ENCODE measurements at places on chromosomes 2 and 18.

DNA sequence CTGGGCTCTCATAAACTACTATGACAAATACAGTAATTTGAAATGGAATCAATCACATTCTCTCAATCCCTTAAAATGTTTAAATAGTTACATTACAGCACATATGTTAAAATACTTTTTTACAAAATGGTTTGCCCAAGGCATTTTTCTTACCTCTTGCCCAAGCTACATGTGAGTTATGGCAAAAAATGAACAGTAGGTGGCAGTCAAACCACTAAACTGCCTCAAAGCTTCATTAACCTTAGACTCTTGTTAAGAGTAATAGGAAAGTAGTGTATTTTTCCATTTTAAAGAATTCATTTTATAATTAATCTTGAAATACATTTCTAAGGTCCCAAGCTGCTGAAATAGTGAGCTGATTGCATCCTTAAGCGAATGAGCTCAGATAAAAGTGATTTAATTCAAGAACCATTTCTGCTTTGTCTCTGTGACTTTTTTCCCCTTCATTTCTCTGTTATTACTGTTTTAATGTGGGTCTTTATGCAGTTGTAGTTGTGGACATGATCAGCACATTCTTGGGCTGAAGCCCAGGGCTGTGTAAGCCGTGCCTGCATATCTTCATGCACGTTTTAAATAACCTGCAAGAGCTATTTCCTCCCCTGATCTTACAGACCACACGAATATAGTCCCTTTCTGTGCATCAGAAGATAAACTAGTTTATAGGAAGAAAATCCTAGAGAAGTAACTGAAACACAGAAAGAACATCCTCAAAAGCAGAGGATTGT, 311.8 kb downstream of the LNPK start:
- DNase-seq: no peak

- no peak for DNase-seq
These were observed 8.9 kb downstream of the EMILIN2 start for GRCh38 chr18:2855560-2856350.

GRCh38 chr2:174908284-174908683, 96.9 kb downstream of the CHN1 start:
- DNase-seq: no peak

- DNase-seq: no peak
These were observed 261.4 kb upstream of the KCNJ3 start for GRCh38 chr2:154437104-154437503.

DNA sequence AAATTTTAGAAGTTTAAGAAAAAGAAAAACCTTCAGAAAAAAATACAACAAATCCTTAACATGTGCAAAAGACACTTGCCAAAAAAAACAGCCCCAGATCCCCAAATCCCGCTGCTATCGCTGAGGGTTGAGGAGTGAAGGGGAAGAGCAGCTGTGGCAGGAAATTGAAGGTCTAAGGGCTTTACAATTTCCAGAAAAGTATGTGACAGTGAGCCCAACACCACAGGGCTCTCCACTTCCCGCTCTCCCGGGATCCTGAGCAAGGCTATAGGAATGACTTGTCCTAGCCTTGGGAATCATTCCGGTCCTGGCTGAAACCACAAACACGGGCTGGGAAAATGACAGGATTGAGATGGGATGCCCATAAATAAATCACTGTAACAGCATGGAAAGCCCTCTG, 191.4 kb downstream of the TMEM163 start:
- no peak for DNase-seq

DNA sequence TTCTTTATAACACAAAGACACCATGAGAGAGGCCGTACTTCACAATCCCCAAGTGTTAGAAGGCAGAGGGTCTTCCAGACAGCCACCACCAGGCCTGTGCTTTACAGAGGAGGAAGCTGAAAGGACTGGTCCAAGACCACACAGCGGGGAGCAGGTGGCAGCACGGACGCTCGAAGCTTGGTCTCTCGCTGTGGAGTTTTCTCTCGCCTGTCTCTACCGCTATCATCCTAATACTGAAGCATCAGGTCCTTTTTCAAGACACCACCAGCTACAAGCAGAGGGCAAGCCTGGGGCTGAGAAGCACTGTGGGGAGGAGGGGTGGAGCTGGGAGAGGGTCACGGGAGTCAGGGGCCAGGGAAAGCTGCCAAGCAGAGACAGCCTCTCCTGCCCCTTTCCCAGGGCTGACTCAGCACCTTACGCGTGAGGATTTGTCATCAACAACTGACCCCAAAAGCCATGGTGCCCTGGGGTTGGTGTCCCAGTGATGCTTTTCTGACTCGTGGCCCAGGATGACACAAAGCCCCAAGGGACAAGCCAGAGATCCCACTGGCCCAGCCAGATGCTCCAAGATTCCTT, 31.9 kb upstream of the FOSL2 start:
- no peak for DNase-seq

- no peak for DNase-seq
These were observed 23.3 kb downstream of the LRRC30 start for GRCh38 chr18:7254163-7254562.

DNA sequence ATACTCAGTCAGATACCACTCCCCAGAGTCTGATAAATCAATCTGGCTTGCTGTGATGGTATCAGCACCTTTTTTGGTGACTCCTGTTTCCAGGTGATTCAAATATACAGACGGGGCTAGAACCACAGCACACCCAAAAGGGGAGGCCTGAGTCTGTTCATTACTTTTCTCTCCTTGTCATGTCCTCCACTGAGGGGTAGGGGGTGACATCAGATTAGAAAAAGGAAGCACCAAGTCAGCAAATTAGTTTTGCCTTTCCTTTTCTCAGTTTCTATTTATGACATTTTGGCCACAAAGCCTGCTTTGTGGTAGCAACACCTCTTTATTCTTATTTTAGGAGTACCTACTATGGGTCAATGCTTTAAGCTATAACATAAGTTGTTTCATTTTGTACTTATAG, 127.4 kb downstream of the CCDC102B start:
- DNase-seq: no peak

GRCh38 chr2:64623242-64623850, 30.4 kb downstream of the SERTAD2 start:
- DNase-seq: no peak

DNA sequence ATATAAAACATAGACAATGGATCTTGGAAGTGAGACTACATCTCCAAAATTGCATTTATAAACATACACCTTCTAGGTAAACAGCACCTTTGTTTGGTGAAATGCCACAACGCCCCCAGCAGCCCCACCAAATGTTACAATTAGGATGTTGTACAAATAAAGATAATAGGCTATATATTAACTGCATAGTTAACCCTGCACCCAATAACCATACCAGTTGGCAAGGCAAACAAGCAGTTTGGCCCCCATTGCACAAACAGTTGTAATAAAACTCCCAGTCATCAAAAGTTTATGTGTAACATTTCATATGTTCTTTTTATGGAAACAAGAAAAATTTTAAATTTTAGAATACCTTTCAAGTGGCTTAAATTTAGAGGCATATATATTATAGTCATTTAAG, 67.3 kb downstream of the PRPF40A start:
- no peak for DNase-seq

DNA sequence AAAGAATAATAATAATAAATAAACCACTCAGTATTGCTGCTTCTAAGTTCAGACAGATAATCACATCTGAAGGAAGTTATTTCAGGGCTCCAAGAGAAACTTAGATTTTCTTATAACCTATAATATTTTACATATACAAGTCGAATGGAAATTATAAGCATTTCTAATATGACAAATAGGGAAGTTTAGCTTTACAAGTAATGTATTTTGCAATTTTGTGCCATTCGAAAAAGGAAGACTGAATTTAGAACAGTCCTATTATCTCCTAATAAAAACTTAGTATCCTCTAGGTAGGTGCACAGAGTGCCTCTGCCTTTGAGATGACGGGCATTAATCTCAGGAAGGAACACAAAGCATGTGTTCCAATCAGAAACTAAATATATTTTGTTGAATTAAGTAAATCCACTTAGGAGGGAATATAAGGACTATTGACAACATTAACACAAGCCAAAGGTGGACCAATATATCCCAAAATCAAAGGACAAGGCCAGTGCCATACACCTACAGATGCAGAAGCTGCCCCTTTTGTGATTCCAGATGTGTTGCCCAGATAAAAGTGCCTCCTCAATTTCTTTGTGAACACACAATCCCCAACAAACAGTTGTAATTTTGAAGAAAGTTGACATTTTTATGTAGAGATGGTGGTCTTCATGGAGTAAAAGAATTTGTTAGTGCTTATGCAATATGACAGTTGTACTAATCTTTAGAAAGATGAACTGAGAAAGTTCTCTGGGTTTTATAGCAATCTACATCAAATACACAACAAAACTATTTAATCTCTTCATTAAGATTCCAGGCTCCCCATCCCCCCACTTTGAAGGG, 36.6 kb downstream of the PTCD3 start:
- DNase-seq: no peak

- DNase-seq: no peak
These were observed at the start of gene DCDC2C for GRCh38 chr2:3703236-3703756. TSS of gene DCDC2C (plus strand) at chr2:3703575. CDS start at chr2:3703752, 177 bp downstream.

- no peak for DNase-seq
These were observed 846.7 kb upstream of the ID2 start for GRCh38 chr2:7835151-7835550.

DNA sequence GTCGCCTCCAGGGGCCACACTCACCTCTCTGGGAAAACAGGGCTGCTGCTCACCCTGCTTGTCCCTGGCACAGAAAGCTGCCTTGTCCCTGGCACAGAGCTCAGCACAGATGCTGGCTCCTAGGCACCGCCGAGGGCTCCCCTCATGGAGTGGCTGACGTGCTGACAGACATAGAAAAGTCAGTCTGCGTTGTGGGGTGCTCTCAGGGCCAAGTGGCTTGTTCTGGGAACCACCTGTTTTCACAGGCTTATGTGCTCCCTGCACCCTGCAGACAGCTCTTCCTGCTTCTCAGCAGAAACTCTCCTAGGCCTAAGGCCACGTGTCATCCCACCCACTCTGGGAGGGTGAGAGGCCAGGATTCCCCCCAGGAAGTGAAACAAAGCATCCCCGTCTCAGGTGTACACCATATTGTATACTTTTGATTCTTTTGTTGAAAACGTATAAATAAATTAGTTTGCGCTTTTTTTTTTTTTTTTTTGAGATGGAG, 84.7 kb upstream of the TMEM200C start:
- no peak for DNase-seq

DNA sequence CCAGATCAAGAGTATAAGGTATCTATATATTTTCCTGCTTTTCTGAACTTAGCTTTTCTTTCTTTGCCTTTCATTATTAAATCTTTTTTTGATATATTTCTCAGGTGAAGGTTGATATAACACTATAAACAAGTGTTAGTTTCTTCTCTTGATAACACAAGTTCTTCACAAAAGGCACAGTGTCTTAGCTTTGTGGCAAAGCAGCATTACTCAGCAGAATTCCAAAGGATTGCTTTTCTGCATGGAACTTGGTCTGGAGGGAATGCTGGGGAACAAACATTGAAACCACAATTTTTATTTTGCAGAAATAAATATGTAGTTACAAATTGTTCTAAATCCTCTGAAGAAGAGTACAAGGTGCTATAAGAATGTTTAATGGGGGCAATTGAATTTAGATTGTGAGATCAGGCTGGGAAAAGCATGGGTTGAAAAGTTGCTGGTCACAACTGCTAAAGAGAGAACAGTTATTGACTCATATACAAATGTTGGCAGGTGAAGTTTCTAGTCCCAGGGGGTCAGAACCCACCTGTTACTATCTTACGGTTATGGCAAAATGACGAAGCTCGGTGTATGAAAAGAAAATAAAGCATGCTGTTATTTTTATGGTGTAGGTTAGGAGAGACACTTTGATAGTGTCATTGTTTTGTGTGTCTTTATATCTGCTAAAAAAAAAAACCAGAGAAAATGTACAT, 68.2 kb downstream of the UBR3 start:
- DNase-seq: no peak

DNA sequence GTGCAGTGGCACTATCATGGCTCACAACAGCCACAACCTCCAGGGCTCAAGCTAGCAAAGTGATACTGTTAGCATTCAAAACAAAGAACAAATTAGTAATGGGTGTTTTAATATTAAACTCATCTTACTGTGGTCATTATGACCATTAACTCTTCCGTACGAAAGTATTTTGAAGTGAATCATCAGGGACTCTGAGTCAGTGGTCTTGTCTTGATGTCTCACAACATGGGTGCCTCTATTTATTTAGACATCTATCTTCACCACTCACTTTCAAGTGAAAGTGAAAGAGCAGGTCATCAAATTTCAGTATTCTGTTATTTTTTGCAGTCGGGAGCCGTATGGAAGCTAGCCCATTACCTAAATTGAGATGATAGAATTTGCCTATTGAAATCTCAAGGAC, 1118.2 kb downstream of the DPP10 start:
- no peak for DNase-seq

- no peak for DNase-seq
These were observed 57.7 kb downstream of the METTL4 start for GRCh38 chr18:2513616-2514015.

GRCh38 chr2:11778923-11779757, 32.7 kb downstream of the LPIN1 start:
- peak; percentile 90 for DNase-seq

DNA sequence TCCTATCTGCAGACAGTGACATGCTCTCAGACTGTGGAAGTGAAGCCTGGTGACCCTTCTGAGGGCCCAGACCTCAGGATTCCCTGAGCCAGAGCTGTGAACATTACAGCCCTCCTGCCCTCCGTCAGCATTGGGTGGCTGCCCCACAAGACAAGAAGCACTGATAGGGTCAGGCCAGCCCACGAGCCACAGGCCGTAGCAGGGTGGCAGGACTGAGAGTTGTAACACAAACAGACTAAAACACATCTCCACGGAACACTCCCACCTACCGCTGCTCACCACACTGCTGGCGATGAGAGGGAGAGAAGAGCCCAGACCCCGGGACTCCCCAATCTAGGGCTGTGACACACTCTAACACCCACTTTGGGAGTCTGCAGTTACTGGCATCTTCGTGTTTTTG, 264.8 kb upstream of the FSIP2 start:
- DNase-seq: no peak

DNA sequence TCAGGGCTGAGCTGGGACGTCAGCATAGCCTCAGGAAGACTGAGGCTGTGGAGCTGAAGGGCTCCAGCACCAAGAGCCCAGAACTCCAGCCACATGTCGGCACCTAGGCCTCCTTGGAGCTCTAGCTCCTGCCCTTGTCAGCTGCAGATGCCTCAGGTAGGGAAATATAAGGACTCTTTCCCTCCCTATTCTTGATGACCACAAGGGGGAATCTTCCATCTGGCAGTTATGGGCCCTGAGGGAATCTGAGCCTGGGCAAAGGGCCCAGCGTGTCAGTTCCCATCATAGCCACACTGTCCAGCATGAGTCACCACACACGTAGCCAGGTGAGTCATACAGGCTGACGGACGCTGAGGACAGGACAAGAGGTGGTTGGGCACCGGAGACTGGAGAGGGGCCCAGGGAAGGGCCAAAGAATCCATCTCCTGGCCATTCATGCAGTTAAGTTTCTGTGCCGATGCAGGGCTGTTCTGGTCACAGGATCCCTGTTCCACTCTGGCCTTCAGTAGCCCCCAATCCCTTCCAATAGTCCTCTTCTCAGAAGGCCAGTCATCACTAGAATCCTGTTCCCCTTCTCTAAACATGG, 1.8 kb downstream of the MPV17 start:
- no peak for DNase-seq

- DNase-seq: no peak
These were observed 74.2 kb downstream of the TNS1 start for GRCh38 chr2:217928324-217929181.
